AG08396 (cell line): ENCODE measurements at places on chromosomes 5 and 9.

- DNase-seq = no peak
Measured at GRCh38 chr9:137387114-137387890, 35.7 kb downstream of the EXD3 start.

DNA sequence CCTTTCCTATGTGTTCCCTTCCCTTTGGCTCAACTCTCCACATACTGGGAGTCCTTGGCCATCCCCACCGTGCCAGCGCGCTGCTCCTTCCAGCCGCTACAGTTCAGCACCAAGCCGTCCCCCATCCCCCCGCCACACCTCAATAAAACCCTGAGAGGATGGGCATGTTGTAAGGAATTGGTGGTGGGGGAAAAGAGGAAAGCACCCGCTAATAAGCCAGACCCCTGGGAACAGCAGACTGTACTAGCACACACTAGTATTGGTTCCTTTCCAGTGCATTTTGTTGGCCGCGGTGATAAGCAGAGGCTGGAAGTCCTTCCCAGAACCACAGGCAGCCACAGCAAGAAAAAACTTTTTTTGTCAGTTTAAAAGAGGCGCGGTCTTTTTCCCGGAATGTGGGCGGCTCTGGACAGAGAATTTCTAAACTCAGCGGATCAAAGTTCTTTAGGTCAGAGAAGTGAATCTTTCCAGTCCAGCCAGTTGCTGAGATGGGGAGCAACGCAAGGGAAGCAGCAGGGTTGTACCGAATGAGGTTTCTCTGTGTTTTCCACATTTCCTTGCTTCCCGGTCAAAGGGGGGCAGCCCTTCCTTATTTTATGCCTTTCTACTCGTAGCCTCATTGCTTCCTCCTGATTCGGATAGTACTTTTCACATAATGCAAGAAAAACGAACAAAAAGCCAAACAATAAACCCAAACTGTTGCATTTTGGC lies 2.1 kb downstream of the CHSY3 start:
- peak; percentile 24 for DNase-seq

- DNase-seq = no peak
Measured at GRCh38 chr5:136793300-136793699, 428.0 kb upstream of the TRPC7 start.

- DNase-seq = no peak
Measured at GRCh38 chr9:129671519-129671918, 6.1 kb downstream of the PRRX2 start.

DNA sequence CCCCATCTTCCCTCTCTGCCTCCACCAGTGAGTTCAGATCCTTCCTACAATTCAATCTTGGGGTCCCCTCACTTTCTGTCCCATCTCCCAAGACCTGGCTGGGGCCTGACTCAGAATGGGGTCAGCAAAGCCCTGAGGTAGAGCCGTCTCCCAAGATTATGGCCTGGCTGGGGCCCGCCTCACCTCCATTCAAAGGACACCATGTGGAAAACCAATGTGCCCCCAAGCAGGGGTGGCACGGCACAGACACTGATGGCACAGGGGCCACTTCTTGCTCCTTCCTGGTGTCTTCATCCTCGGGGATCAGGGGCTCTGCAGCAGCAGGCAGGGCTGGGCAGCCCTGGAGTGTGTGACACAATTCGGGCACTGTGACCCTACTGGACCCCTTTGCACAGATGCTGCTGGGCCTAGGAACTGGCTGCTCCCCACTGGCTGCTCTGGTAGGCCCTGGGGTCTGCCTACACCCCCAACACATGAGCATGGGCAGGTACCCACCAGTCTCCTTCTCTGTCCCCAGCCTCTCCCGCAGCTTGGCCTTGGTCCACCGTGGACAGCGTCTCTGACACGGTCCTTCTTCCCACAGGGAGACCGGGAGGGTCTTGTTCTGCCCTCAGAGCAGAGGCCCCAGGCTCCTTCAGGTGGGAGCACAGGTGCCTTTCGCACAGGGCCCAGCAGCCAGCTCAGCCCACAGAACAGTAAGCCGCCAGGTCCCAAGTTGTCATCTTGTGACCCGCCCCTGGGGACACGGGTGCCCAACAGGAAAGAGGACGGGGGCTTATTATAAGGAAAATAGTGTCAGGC lies 89.5 kb downstream of the ADAMTS2 start:
- DNase-seq = no peak

DNA sequence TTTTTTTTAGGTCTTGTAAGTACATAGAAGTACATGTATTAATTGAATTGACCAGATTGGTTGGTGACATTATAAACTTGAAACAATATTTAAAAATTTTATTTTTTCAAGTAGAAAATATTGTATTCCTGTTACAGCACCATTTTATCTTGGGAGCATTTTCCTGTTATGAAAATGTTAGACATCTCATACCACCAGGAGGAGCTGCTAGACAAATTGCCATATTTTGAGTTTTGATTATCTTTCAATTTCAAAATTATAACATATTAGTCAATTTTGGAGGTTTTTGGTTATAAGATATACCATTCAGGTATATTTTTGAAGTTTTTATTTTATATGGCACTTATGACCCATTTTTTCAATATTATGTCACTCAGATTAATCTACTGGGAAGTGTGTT lies 84.4 kb downstream of the CNTLN start:
- peak; percentile 7 for DNase-seq

DNA sequence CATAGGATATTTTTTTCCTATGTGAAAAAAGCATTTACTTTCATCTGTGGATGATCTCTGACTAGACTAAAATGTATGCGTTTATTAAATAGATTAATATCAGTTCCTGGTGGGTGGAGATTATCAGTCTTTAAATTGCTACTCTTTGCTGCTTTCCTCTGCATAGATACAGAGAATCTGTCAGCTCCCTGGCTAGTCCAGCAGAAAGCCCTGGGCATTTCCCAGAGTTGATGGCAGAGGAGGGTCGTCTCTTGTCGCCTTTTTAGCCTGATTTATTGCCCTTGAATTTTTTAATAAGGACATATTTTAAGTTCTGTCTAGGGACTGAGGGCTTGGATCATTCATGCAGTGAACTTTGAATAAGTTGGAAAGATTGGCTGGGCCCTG lies 165.5 kb downstream of the CD180 start:
- no peak for DNase-seq

DNA sequence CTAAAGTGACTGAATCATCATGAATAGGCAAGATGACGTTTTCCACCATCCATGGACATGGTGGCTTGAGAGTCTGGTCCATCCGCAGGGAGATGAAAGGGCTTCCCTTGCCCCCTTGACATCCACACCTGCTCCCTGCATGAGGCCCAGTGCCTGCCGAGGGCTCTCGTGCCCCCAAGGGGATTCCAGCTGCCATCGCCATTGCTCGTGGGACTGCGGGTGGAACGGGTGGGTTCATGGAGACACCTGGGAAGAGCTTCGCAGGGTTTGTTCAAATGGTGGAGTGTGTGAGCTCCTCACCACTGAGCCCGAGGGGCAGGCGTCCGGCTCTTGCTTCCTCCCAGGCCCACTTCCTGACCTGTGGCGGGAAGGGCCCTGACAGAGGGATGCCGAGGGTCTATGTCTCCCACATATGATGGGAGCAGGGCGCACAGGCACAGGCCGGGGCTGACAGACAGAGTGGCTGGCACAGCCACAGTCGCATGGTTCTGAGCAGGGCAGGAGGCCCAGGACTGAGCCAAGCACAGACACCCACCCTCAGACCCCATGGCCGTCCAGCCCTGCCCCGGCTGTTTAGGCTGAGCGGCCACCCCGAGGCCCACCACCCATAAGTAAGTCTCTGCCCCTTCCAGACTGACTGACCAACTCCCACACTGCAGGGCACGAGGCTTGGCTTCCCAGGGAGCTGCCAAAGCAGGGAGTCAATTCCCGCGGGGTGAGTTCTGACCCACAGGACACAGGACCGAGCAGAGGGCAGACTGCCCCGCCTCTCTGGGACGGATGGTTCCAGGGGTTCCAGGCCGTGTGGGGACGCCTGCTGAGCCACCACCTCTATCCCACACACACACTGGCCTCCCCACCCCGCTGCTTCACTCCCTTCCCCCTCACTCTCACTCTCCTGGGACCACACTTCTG lies 70.0 kb upstream of the PPP1R26 start:
- no peak for DNase-seq

DNA sequence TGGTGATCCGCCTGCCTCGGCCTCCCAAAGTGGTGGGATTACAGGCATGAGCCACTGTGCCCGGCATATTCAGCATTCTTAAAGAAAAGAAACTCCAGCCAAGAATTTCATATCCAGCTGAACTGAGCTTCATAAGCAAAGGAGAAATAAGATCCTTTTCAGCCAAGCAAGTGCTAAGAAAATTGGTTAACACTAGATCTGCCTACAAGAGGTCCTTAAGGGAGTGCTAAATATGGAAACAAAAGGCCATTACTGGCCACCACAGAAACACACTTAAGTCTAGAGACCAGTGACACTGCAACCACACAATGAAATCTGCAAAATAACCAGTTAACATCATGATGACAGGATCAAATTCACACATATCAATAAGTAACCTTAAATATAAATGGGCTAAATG lies 331.5 kb downstream of the MAN2A1 start:
- DNase-seq = no peak

- no peak for DNase-seq
Measured at GRCh38 chr5:133714161-133714915, 102.0 kb upstream of the FSTL4 start.

- no peak for DNase-seq
Measured at GRCh38 chr5:154236536-154237375, 46.2 kb downstream of the GALNT10 start.

GRCh38 chr9:93968451-93969327 lies 13.5 kb upstream of the BARX1 start:
- peak; percentile 19 for DNase-seq

- no peak for DNase-seq
Measured at GRCh38 chr9:107309271-107309670, 26.2 kb downstream of the RAD23B start.

- no peak for DNase-seq
Measured at GRCh38 chr5:81530919-81531318, 137.0 kb upstream of the ACOT12 start.

- no peak for DNase-seq
Measured at GRCh38 chr9:37949576-37949975, 45.6 kb upstream of the SLC25A51 start.

- no peak for DNase-seq
Measured at GRCh38 chr5:130514984-130515690, 610.9 kb downstream of the CHSY3 start.

GRCh38 chr5:123705741-123706140 lies 193.8 kb downstream of the CSNK1G3 start:
- DNase-seq = no peak

DNA sequence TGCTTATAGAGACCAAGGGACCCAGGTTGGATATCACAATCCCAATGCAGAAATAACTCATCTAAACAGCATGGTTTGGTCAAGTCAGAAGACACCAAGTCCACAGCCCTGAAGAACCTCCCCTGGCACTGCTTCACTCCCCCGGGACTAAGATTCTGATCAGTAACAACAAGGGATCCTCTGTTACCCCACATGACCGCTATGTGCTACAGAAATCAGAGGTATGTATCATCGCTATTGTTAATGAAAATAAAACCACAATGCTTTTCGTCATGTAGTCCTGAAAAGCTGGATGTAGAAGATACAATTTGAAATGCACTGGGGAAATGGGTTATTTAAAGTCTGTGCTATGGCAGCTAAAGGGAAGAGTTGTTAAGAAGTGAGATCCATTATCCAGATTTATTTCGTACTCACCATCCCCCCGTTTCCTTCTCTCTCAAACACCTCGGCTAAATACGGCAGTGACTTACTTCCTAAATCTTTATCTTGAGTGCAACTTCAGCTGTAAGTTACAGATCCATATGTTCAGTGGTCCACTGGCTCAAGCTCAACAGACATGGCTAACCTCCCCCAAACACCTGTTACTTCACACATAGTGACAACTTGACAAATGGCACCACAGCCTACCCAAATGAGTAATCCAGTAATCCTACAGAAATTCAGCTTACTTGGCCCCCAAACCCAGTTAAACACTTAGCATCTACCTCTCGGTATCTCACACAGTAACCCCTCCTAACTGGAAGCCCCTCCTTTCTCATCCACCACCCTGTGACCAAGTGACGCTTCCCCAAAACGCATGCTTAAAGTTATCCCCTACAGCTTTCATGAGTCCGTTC lies 129.2 kb downstream of the MYO10 start:
- DNase-seq = no peak

DNA sequence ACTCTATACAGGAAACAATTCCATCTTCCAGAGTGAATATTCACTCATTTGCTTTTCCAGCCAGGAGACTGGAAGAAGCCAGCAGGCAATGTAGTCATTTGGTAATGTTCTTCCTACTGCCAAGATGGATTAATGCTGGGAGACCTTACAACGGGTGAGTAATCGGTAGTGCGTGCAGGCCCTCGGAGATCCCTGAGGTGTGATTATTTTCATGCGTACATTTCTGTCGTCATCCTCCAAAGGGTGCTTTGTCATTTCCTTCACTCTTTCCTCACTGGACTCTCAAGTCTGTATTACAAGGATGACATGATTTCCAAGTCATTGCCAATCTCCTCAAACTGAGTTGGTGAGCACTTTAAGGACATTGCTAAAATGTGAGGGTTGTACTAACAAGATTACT lies 263.5 kb downstream of the CWC27 start:
- DNase-seq = peak; percentile 44

DNA sequence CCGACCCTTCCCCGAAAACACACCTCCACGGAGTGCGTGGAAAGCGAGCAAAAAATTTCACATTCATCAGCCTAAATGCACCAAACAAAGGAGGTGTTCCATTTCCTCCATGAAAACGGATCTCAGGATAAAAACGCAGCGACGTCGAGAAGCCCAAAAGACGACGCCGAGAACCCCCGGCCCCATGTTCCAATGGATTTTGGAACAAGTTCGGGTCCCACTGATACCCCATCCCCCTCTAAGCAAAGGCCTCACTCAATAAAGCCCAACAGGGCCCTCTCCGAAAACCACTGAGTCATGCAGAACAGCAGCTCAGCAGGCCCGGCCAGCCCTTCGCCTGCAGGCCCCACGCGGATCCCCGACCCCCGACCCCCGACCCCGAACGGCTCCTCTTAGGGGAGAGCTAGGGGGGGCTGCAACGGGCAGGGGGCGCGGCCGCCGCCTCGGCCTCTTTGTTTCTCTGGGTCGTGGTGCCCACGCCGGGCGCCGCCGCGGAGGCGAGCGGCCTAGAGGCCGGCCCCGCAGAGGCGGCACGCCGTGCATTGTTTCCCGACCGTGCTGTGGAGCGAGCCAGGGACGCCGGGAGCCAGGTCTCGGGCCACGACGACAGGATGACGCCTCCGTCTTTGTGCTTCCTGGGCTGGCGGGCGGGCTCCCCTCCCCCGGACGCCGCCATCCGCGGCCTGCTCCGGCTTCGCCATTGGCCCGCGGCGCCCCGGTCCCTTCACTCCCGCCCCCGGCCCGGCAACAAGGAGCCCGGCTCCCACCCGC lies 915 bp downstream of the ZFAND5 start:
- peak; percentile 56 for DNase-seq

DNA sequence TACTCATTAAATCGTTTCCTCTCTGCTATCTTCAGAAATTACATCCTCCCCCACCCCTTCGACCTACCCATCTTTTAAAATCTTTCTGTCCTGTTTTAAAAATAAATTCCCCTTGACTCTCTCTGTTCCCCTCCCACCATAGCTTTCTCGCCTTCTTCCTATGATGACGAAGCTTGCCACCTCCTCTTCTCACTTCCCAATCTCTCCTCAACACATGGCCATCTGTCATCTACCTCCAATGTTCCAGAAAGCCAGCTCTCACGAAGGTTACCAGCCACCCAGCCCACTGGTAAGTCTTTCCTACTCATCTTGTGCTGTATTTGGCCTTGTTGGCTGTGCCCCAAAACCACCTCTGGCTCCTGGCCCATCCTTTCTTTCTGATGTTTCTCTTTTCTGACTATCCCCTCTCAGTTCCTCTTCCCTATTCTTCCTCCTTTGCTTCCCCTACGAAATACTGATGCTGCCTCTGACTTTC lies 346.3 kb downstream of the ENC1 start:
- no peak for DNase-seq

GRCh38 chr9:16099732-16100536 lies 547.1 kb downstream of the CCDC171 start:
- DNase-seq = no peak

- DNase-seq = no peak
Measured at GRCh38 chr5:40198736-40199135, 481.0 kb upstream of the PTGER4 start.
